A549 treated with CORT108297 at 1 μM for 4 hours (cell line): ENCODE measurements at places on chromosomes 3 and 15. TPM values are rescaled to one million over a fixed set of nuclear protein-coding genes. Genes with fewer than 3 reads are reported as not detected.

The CDC25A gene
- 8.2 to 10.5 TPM (median 9.5 TPM) in 5 replicates for total RNA-seq

The ATP13A5 gene
- total RNA-seq = not detected in 5 replicates

The ZNF385D gene
- 0.01 to 0.05 TPM (median 0.02 TPM) in 3 of 5 replicates, not detected in the others for total RNA-seq

The GLT8D1 gene
- 33.4 to 43.7 TPM (median 38.6 TPM) in 5 replicates for total RNA-seq

The CCDC39 gene
- not detected in 5 replicates for total RNA-seq

The ATG7 gene
- 14.8 to 24.0 TPM (median 17.2 TPM) in 5 replicates for total RNA-seq

The CAMKV gene
- total RNA-seq = 0.17 to 0.40 TPM (median 0.37 TPM) in 5 replicates

The CPN2 gene
- total RNA-seq = not detected in 5 replicates

The TUSC7 gene
- not detected in 5 replicates for total RNA-seq

The LRTM1 gene
- total RNA-seq = not detected in 5 replicates

The GABRR3 gene
- not detected in 5 replicates for total RNA-seq

The PLCB2 gene
- 0.44 to 0.79 TPM (median 0.59 TPM) in 5 replicates for total RNA-seq

The C3orf52 gene
- total RNA-seq = 10.6 to 14.8 TPM (median 14.3 TPM) in 5 replicates
